T-helper 1 cell treated with Interleukin-12 subunit alpha and Interleukin-12 subunit beta and Interleukin-4 antibody, amounts not matched to agents 30 ng/mL and 1 ng/mL, for 36 hours (primary cell): ENCODE measurements at places on chromosomes 1 and 21. TPM values are rescaled to one million over a fixed set of nuclear protein-coding genes. Genes with fewer than 3 reads are reported as not detected.

SPRR1B gene
- not detected in 2 replicates for total RNA-seq

BGLAP gene
- total RNA-seq: 1.6 and 1.9 TPM in 2 replicates

TRIM63 gene
- not detected in 2 replicates for total RNA-seq

OVAAL gene
- not detected in 2 replicates for total RNA-seq

UMODL1 gene
- 0.12 TPM in 1 of 2 replicates, not detected in the other for total RNA-seq

CLEC20A gene
- not detected in 2 replicates for total RNA-seq

EPHA2 gene
- not detected in 2 replicates for total RNA-seq

ZFP69 gene
- 2.6 and 3.2 TPM in 2 replicates for total RNA-seq

GPA33 gene
- total RNA-seq: 3.4 and 3.9 TPM in 2 replicates

GSTM1 gene
- 67.8 and 72.8 TPM in 2 replicates for total RNA-seq

ELF3 gene
- total RNA-seq: 0.41 and 0.61 TPM in 2 replicates

OR2G6 gene
- not detected in 2 replicates for total RNA-seq

VASH2 gene
- 0.15 and 0.64 TPM in 2 replicates for total RNA-seq

KRTAP12-2 gene
- total RNA-seq: not detected in 2 replicates

CHIA gene
- not detected in 2 replicates for total RNA-seq
